Stimulated activated CD8-positive, alpha-beta memory T cell treated with anti-CD3 and anti-CD28 coated beads, Interleukin-2, amount 100 ng/mL, for 1 hour (primary cell): ENCODE measurements at places on chromosomes 5 and 9.

DNA sequence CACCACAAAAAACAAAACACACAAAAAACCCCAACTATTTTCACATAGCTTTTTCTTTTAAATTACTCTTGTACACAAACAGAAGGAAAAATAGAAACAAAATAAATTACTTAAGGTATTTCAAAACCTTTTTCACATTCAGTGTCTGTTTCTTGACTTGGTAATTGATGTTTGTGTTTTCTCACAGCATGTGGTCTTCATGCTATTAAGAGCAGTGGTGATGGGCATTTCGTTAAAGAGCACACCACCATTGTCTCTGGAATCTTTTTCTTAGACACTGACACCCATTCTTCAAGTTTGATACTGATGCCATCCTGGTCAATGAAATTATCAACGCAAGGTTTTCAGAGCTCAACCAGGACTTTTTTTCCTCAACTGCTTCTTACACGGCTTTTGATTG is 63.8 kb downstream of the SLC28A3 start:
- DNase-seq, result no peak

GRCh38 chr9:38486837-38487236 is 62.6 kb upstream of the IGFBPL1 start:
- no peak for DNase-seq

GRCh38 chr9:119722384-119722783 is 353.1 kb upstream of the BRINP1 start:
- no peak for DNase-seq

DNA sequence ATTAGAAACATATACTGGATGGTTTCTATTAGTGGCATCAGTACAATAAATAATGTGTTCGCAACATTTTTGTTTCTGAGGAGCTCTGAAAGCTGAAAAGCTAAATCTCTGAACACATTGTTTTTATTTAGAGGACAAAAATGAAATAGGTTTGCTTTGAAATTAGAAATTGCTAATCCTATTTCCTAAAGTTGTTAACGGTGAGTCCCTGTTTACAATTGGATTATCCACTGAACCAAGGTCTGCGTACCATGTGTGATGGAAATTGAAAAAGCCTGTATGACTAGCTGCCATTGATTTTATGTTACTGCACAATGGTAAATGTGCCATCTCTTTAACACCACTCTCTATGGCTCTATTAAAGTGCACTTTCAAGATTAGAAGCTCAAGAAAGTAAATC is 297.7 kb upstream of the NUDT12 start:
- DNase-seq, result no peak

DNA sequence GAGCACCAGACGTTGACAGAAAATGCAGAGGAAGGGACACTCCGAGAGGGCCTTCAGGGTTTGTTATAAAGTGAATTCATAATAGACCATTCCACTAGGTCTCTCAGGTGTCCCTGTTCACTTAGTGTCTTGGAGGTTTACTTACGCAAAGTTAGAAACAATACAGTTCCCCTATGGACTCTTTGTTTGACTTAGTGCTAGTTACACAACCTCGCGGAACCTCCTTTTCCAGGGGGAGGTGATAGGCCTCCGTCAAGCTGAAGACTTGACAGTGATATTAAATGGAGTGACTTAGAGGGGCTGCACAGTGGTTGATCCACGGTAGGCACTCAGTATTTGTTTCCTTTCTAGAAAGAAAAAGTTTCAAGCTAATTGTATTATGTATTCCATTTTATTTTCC is 1.3 kb downstream of the CCT5 start:
- no peak for DNase-seq

- no peak for DNase-seq
These were observed 90.3 kb upstream of the PTPN3 start for GRCh38 chr9:109588415-109588814.

DNA sequence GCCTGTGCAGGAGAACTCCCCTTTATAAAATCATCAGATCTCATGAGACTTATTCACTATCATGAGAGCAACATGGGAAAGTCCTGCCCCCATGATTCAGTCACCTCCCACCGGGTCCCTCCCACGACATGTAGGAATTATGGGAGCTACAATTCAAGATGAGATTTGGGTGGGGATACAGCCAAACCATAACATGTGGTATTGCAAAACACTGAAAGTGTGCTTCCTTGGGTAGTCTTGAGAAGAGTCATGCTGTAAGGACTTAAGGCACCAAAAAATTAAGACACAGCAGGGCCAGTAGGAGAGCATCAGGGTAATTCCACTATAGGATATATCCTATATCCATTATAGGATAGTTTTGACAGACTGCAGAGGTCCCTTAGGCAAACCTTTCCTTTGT is 29.4 kb upstream of the GDNF start:
- no peak for DNase-seq

GRCh38 chr5:32869216-32869615 is 158.1 kb downstream of the NPR3 start:
- no peak for DNase-seq

DNA sequence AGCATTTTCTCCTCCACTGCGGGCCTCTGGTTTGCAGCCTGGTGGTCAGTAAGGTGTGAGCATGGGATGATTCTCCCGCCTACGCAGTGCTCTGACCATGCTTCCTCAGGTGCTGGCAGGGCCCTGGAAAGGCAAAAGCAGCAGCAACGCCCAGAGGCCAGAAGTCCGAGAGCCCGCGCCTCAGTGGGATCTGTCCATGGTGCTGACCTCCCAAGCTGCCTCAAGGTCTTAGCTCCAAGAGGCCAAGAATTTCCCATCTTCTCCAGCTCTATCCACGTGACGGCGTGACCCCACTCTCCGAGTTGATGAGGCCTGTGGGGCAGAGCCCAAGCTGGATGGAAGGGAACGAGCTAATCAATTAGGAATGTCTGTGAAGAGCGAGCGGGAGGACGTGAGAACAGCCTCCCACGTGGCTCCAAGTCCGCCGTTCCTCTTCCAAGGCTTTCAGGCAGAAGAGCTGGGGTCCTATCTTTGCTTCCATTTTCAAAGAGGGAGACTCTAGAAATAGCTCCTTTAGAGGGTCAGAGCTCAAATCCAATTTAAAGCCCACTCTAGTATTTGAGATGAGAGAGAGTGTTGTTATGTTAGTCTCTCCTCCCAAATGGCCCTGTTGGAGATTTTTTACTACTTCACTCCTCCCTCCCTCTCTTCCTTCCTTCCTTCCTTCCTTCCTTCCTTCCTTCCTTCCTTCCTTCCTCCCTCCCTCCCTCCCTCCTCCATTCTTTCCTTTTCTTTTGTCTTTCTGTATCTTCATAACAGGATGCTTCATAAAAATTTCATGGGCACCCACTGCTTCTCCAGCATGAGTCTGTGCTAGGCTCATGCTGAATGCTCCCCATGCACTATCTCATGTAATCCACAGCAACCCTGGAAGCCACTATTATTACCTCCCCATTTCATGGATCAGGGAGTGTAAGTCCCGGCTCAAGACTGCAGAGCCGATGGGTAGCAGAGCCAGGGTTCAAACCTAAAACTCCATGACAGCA is 69.3 kb downstream of the OLFM1 start:
- DNase-seq, result no peak

DNA sequence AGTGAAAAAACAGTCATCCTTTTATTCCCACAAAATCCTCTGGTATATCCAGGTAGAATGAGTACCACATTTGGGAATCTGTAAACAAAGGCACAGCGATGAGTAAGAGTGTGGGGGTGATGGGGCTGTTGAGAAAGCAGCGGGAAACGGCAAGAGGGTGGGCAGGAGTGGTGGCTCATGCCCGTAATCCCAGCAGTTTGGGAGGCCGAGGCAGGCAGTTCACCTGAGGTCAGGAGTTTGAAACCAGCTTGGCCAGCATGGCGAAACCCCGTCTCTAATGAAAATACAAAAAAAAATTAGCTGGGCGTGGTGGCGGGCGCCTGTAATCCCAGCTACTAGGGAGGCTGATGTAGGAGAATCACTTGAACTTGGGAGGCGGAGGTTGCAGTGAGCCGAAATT is 43.1 kb downstream of the KLF4 start:
- DNase-seq, result no peak

- DNase-seq, result no peak
These were observed 7.2 kb downstream of the NDUFS6 start for GRCh38 chr5:1808439-1808838.

DNA sequence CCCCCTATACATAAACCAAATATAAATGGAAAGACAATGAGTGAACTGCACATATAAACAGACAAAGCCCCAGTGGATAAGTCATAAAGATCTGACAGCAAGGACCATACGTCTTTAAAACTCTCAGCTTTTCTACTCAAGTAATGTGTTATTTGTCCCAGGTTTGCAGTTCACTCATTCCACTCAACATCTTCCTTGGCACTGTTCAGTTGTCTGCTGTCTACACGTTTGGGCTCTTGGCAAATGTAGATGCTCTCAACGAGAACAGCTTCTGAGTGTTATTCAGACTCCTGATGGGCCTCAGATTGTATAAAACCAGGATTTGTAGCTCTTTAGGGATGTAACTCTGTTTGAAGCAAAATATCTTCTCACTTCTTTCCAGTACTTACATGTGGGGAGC is 198.2 kb upstream of the SEMA6A start:
- no peak for DNase-seq

- DNase-seq, result no peak
These were observed 472.8 kb downstream of the CDK5RAP2 start for GRCh38 chr9:120107138-120107537.

GRCh38 chr5:5542654-5543053 is 120.2 kb downstream of the ICE1 start:
- DNase-seq, result no peak

GRCh38 chr5:23507278-23507685 is at the start of gene PRDM9:
TSS of gene PRDM9 (plus strand) at chr5:23507609. CDS start at chr5:23509034, 1,425 bp downstream.
- DNase-seq, result no peak

DNA sequence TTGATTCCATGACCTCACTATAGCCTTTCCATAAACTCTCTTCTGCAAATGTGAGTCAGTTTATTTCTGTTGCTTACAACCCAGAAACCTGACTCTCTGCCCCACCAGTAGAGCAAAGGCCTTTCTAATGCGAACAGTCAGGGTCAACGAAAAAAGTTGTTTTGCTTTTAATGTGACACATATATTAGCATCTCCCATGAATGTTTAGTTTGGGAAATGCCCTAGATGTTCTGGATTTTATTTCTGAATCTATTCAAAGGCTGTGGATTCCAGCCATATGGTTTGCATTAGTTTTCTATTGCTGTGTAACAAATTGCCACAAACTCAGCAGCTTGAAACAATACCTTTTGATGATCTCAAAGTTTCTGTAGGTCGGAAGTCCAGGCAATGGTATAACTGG is 193.5 kb downstream of the GNA14 start:
- no peak for DNase-seq

DNA sequence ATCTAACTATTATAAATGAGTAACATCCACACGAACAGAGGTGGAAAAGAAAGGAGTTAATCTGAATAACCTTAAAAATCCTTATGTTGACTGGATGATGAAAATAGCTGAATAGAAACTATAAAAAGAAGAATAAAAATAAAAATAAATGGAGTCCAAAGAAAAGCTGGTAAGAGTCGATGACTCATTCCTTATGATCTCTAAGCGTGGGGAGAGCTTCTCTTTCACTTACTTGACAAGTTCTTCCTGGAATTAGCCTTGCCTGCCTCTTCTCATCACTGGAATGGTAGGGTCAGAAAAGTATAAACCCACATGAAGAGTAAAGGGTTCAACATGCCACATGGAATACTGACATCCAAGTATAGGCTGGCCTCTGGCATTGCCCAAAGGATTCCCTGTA is 477.0 kb upstream of the RGMB start:
- no peak for DNase-seq

- no peak for DNase-seq
These were observed 6.3 kb downstream of the MRPL36 start for GRCh38 chr5:1793301-1793740.

DNA sequence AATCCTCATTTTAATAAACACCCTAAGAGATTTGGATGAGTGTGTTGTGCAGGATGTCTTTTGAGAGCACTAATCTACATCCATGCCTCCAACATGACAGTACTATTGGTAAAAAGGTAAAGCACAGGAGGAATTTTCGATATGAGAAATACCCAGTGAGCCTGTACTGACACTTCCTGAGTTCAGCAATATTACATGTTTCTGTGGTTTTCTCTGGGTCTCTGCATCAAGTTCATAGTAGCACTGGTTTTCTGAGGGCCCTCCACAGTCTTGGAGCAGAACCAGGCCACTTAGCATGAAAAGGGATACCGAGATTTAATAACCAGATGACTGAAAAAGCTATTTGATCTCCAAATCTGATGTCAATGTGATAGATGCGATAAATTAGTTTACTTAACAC is 524.1 kb downstream of the TMEM38B start:
- DNase-seq, result no peak

- no peak for DNase-seq
These were observed 11.5 kb upstream of the SPATA24 start for GRCh38 chr5:139415221-139415861.

- DNase-seq, result no peak
These were observed 69.7 kb downstream of the GHR start for GRCh38 chr5:42492974-42493373.

- DNase-seq, result no peak
These were observed 94.9 kb downstream of the HTR4 start for GRCh38 chr5:148559461-148559860.

GRCh38 chr5:90547072-90547536 is 11.5 kb upstream of the ADGRV1 start:
- DNase-seq, result no peak

DNA sequence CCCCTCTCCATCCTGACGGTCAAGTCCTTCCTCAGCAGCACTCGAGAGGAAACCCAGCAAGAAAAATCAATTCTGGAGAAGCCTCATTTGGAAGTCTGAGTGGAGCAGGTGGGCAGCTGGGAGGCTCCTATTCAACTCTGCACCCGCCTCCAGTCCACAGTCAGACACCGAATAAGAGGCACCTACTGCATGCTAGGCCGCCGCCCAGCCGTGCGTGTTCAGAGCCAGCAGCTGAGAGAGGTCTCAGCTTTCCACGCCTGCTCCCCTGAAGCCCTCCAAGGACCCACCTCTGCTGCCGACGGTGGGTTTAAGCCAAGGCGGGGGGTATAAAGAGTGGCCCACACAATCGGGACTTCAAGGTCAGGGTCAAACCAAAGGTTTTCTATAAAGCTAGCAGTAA is 41.9 kb downstream of the VAV2 start:
- DNase-seq, result no peak

DNA sequence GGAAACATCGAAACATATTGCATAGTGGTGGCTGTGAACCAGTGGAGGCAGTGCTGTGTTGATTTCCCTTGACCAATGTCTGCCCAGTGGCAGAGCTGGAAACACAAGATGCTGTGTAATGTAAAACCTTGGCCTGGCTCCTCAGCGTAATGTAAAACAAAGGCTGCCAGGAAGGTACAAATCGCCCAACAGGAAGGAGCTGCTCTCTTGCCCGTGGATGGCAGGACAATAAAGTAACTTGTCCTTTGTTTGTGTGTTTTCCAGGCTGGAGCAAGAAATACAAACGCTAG is 143.4 kb downstream of the PALM2AKAP2 start:
- DNase-seq, result no peak

DNA sequence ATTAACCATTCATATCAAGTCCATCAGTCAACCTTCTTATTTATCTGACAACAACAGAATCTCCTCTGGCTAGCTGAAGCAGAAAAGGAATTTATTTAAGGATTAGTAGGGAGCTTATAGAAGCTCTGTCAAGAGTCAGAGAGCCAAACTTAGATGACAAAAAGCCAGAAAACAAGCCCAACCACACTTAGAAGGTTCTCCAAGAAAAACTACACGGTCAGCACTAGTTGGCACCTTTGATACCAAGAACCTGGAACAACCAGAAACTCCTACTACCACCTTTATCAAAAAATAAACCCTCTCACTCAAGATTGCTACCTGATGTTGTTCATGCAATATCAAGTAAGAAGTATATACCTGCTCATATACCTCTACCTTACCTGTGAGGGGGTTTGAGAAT is 36.9 kb downstream of the RANBP6 start:
- DNase-seq, result no peak

GRCh38 chr9:12689233-12689632 is 4.0 kb upstream of the TYRP1 start:
- DNase-seq, result no peak

GRCh38 chr5:94473936-94474335 is 144.5 kb downstream of the KIAA0825 start:
- DNase-seq, result no peak
